ENCODE measurements at places on chromosomes 11 and 22.
A peak's percentile ranks its signal among the peaks of the same experiment; 100 is the strongest.

- no peak for DNase-seq
Measured at GRCh38 chr11:121714351-121714750, 261.6 kb upstream of the SORL1-AS1 start.

DNA sequence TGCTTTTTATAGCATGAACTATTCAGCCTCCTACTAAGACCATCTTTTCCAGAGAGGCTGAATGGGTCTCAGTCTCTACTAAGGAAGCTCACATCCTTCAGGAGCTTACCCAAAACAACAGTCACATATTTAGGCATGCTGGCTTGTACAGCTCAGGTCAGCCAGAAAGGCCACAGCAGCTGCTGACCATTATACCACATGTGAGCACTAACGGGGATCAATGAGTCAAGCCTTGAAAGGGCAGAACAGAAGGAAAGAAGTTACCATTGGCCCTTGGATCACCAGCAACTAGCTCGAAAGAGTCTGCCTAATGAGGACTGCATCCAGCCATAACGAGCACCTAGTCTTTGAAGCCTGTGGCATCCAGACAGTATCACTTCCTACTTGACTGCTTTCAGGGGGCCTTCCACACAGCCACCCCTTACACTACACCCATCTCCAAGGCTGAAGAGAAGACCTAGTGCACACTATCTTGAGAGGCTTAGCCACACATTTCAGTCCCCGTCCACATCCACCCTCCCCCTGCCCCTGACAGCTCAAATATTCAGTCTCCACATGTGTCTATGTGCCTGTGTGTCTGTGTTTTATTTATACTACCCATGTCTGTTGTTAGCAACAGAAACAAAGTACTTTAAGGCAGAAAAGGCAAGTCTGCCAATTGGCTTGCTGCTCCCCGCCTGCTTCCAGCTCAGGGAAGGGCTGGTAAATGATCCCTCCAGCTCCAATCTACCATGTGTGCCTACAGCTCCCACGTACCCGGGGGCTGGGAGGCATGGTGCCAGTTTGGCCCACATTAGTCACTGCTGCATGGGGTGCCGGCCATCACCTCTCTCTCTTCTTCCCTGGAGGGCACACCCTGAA lies 95.5 kb downstream of the RPL27A start:
- no peak for DNase-seq

DNA sequence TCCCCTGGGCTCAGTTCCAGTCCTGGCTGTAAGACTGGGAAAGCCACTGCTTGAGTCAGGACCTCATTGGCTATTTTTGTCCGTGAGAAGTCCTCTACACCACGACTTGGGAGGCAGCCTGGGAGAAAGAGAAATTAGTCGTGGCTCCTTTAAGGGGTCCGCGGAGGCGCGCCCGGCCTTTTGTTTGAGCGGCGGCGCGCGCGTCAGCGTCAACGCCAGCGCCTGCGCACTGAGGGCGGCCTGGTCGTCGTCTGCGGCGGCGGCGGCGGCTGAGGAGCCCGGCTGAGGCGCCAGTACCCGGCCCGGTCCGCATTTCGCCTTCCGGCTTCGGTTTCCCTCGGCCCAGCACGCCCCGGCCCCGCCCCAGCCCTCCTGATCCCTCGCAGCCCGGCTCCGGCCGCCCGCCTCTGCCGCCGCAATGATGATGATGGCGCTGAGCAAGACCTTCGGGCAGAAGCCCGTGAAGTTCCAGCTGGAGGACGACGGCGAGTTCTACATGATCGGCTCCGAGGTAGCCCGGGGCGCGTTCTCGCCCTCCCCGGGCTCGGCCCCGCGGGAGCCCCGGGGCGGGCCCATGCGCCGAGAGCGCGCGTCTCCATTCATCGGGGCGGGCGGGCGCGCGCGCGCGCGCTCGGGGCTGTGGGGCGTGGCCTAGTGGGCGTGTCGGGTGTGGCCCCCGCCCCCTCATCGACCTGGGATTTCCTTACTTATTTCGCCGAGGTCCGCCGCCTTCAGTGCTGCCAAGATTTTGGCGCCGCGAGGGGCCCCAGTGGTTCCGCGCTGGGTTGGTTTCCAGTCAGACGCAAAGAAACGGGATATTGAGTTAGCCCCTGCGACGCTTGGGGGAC lies at the start of gene SMARCB1:
TSS of gene SMARCB1 (plus strand) at position 215 of the 848 bp plus-strand sequence. CDS start at position 419, 204 bp downstream.
- DNase-seq = peak; percentile 47

- DNase-seq = no peak
Measured at GRCh38 chr11:28242596-28242995, 134.4 kb downstream of the METTL15 start.

GRCh38 chr11:74106124-74106523 lies 64.7 kb downstream of the C2CD3 start:
- no peak for DNase-seq

- DNase-seq = no peak
Measured at GRCh38 chr11:40030867-40031266, 1428.6 kb downstream of the LRRC4C start.

- DNase-seq = no peak
Measured at GRCh38 chr11:119737366-119738058, 8.5 kb upstream of the NECTIN1 start.

- no peak for DNase-seq
Measured at GRCh38 chr11:109972181-109972715, 120.9 kb upstream of the ZC3H12C start.

GRCh38 chr11:118744046-118744445 lies 46.9 kb downstream of the DDX6 start:
- peak; percentile 67 for DNase-seq

- DNase-seq = no peak
Measured at GRCh38 chr11:92152245-92152644, 72.4 kb upstream of the FAT3 start.

- no peak for DNase-seq
Measured at GRCh38 chr11:63882555-63883242, 34.3 kb downstream of the RCOR2 start.

DNA sequence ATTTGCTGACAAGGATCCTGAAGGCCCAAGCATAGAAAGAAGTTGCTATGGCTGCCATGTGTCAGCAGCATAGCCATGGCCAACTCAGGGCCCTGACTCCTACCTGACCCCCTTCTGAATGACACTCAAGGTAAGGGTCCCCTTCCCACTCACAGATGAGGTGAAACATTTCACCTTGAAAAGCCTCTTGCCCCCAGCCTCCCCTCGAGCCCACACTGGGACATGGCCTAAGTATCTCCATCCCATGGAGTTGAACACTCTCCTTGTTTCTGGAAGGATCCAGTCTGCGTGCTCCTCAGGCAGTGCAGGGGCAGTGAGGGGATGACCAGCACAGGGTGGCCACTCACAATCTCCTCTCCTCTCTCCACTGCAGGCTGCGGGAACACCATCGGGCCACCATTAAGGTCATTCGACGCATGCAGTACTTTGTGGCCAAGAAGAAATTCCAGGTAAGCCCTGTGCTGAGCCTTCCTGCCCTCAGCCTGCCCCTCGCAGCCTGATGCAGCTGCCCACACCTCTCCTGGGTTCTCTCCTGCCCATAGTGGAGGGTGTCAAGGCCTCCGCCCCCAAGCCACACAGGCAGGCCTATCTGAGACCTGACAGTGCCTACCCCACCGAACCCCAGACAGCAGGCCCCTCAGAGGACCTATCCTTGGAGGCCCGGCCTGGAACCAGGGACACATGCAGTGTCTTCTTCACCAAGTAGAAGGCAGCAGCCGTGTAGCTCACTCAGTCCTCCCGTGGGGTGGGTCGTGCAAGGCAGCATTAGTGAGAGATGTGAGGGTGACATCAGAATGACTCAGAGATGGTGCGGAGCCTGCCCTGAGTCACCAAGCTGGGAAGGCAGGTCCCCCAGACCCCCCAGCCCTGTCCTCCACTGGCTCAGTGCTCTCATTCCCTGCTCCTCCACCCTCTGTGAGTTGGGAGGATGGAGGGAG lies 68.9 kb upstream of the KCNQ1OT1 start:
- no peak for DNase-seq

GRCh38 chr11:119474682-119475596 lies 52.0 kb upstream of the THY1 start:
- peak; percentile 19 for DNase-seq

DNA sequence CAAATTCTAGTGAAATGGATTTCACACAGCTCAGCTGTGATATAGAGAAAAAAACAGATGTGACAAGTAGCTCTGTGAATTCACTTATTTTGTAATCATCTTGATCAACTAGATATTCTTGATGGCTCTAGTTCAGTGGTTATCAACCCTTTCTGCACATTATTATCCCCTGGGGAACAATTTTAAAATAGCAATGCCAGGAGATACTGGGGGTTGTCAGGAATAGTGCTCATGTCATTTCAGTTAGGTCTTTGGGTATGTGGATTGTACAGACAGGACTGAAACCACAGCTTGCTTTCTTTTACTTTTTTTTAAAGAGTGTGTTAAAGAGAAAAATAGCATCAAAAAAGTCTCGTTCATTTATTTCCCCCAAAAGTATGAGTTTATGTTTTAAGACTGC lies 269.0 kb upstream of the PDGFD start:
- DNase-seq = no peak

- DNase-seq = no peak
Measured at GRCh38 chr11:76131142-76131541, 75.2 kb downstream of the WNT11 start.

GRCh38 chr11:62804310-62805075 lies 747 bp downstream of the NXF1 start:
- DNase-seq = no peak

- DNase-seq = peak; percentile 70
Measured at GRCh38 chr22:38171927-38172831, 9.5 kb downstream of the PLA2G6 start.

- no peak for DNase-seq
Measured at GRCh38 chr11:96168623-96169022, 174.4 kb downstream of the MAML2 start.

DNA sequence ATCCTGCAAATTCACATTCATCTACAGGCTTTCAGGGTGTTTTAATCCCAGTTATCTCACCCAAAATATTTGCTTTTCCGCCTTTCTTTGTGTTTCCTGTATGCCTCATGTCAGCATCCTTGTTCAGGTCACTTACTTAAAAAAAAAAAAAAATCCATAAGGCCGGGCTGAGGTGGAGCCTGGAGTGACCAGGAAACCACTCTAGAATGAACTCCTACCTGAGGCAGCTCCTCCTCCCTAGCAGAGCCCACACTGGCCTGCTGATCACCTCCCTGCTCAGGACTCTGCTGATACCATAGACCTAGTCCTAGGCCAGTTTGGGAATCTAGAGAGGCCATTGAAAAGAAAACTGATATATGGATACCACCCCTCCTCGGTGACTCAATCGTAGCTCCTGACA lies 8.7 kb upstream of the DGAT2 start:
- no peak for DNase-seq

DNA sequence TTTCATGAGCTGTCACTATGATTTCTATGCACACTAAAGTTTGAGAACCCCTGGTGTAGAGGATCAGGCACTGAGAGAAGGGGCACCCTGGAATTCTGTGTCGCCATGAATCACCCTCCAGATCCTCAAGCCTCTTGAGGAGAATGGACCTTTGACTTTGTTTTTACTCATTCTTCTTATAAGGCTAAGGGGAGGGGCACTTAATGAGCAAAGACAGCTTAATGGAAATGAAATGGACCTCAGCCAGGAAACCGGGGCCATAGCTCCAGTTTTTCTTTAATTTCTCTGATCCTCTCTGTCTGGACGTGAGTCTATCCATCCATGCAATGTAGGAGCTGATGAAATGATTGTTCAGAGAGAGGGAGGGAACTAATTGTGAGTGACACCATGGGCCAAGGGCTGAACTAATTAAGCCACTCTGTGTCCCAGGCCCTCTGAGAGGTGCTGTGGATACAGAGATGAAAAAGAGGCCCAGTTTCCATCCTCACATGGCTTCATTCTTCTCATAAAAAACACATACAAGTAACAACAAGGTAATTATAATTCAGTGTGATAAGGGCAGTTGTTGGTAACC lies 32.8 kb downstream of the OR2AT4 start:
- no peak for DNase-seq

DNA sequence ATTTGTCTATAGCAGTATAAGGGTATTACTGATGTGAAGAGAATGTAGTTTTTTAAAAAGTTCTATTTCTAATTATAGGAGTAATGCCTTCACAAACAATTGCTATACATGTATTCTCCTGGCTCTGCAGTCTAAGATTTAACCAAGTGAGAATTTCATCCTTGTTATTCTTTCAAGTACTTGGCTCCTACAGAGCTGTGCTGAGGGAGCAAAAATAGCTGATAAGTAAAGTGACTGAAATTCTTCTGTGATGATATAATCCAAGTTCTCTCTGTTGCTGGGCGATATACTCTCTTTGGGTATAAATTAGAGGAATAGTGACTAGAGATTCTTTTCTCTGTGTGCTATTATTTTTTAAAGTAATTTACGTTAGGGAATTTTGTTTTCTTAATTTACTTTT lies 68.0 kb downstream of the PGR start:
- no peak for DNase-seq

GRCh38 chr11:131815590-131815989 lies 445.2 kb downstream of the NTM start:
- DNase-seq = no peak

GRCh38 chr11:121749691-121750090 lies 296.9 kb upstream of the SORL1-AS1 start:
- no peak for DNase-seq

DNA sequence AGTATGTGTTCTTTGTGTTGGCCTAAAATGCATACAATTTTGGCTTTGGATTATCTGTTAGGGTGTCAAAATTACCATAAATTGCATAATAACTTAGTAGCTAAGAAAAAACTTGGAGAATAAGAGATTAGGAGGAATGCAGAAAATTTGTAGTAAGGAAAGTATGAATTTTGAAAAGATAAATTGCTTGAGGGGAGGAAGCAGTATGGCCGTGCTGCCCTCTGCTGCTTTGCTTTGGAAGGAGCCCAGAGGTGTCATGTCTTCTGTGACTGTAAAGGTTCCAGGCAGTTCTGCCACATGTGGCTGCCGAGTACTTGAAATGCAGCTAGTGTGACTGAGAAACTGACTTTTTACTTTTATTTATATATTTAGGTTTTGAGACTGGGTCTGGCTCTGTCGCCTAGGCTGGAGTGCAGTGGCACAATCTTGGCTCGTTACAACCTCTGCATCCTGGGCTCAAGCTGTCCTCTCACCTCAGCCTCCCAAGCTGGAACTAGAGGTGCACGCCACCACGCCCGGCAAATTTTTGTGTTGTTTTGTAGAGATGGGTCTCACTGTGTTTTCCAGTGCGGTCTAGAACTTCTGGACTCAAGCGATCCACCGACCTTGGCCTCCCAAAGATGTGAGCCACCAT lies 1.8 kb downstream of the ADSL start:
- no peak for DNase-seq

GRCh38 chr11:122215244-122215992 lies 99.4 kb upstream of the BLID start:
- DNase-seq = peak; percentile 11

DNA sequence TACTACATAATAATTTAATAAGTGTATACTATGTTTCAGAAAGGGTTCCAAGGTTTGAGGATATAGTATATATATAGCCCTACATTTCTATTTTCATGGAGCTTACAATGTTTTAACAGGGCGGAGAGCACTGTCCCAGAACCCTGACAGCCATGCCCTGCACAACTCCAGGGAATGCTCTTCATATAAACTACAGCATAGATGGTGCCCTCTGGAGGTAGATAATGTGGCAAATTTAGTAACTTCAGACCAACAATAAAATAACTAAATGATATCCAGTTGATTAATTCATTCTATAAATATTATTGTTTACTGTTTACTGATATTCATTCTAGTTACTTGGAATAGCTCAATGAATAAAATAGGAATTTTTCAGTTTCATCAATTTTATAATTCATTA lies 693.7 kb upstream of the CCDC179 start:
- no peak for DNase-seq

GRCh38 chr22:19447330-19448075 lies at the start of gene C22orf39:
Gene C22orf39, minus strand, starts transcription at chr22:19447711. Its CDS starts 23 bp downstream, at chr22:19447688.
- peak; percentile 76 for DNase-seq
